ENCODE measurements at places on chromosomes 3 and 15.

DNA sequence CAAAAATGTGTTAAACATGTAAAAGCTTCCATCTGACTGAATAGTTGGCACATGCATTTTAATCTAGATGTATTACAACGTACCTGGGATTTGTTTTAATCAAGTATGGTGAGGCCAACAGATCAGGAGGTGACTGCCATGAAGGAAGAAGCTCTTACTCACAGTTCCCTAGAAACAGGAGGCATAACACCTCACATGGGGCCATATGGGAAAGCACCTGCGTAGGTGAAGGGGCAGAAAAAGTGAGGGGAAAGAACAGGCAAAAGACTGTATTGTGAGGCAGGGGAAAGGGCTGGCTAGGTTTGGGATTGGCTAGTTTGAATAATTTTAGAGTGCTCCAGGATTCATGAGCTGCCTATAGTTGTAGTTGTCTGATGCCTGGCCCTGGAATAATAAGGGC, 9.6 kb downstream of the SQOR start:
- DNase-seq: no peak

DNA sequence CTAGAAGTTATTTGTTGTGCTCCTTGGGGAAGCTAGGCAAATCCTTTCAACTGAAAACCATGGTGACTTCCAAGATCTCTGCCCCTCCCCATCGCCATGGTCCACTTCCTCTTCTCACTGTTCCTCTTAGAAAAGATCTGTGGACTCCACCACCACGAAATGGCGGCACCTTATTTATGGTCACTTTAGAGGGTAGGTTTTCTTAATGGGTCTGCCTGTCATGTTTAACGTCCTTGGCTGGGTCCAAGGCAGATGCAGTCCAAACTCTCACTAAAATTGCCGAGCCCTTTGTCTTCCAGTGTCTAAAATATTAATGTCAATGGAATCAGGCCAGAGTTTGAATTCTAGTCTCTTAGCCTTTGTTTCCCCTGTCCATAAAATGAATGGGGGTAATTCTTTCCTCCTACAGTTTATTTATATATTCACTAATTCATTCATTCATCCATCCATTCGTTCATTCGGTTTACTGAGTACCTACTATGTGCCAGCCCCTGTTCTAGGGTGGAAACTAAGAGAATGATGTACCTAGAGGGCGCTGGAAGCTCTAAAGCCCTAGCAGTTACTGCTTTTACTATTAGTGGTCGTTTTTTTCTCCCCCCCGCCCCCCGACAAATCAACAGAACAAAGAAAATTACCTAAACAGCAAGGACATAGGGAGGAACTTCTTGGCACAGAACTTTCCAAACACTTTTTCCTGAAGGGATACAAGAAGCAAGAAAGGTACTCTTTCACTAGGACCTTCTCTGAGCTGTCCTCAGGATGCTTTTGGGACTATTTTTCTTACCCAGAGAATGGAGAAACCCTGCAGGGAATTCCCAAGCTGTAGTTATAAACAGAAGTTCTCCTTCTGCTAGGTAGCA, 657 bp downstream of the PATL2 start:
- no peak for DNase-seq

GRCh38 chr3:51024765-51025632, 350.3 kb downstream of the DOCK3 start:
- peak; percentile 41 for DNase-seq

DNA sequence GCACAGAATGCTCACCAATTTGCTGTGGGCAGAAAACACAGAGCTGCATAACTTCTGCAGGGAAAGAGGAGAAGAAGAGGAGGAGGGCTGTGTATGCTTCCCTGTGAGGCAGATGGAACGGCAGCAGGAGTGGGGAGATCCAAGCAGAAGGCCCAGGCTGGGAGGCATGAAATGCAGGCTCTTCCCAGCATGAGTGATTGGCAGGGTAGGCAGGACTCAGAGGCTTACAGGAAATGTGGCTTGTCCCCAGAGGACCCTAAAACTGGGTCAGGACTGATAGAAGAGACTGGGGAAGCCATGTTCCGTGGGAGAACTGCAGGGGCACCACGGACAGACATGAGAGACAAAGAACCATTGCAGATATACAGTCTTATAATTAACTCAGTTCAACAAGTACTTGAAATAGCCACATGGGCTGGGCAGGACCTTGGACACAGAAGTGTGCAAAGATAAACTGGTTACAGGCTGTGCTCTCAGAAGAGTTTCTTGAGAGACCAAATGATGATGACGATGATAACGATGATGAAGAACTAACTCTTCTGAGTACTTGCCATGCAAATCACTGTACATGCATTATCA, 286.9 kb downstream of the EPHB1 start:
- DNase-seq: no peak

DNA sequence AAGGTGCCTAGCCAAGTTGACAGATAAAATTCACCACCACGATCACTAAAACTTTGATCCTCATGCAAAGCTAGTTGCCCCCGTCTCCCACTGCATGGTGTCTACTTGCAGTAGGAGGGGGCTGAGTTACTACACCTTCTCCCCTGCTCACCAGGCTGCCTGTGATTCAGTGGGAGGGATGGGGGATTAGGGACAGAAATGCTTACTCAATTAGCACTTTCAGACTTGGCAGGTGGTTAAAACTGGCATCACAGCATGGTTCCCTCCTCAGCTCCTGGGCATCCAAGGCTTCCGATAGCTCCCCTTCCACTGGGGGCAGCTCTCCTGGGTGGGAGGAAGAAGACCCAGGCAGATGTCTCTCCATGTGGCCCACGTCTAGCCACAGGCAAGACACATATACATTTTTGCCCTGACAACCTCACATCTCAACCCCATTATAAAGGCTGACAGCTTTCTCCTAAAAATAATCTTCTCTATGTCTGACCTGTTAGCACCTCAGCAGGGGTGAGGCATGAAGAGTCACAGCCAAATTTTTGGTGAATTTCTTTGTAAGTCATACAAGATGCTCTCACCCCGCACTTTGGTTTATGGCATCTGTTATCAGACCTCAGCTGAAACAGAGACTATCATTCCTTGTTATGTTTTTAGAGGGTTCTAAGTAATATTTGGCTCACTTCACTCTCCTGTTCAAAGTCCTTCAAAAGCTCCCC, 369.0 kb downstream of the SV2B start:
- no peak for DNase-seq

- no peak for DNase-seq
Measured at GRCh38 chr3:159785273-159785708, 203.3 kb upstream of the IL12A start.

DNA sequence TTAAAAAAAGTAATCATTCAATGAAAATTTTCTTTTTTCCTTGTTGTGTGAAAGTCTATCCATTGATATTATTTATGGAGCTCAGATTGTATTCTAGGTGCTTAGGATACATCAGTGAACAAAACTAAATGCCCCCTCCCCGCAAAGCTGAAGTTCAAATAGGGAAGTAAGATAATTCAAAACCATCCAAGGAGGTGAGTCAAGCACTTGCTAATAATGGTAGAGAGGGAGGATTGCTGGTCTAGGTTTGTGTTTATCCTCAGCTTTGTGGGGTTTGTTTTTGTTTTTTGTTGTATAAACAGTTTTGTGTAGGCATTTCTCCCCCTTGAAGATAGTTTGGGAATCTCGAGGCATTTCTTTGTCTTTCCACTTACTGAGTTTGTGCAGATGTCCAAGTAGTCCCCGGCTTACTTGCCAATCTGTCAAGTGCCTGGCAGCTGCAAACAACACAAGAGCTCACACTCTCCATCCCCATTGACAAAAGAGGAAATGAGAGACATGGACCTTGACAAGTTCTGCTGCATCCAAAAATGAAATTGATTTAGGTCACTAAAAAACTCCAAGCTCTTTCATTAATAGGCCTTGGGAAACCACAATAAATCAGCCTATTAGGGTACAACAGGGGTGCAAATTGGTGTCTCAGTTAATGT, 575.8 kb upstream of the TBL1XR1 start:
- DNase-seq: no peak

- DNase-seq: peak; percentile 32
Measured at GRCh38 chr15:61195116-61196002, 33.7 kb downstream of the RORA start.

DNA sequence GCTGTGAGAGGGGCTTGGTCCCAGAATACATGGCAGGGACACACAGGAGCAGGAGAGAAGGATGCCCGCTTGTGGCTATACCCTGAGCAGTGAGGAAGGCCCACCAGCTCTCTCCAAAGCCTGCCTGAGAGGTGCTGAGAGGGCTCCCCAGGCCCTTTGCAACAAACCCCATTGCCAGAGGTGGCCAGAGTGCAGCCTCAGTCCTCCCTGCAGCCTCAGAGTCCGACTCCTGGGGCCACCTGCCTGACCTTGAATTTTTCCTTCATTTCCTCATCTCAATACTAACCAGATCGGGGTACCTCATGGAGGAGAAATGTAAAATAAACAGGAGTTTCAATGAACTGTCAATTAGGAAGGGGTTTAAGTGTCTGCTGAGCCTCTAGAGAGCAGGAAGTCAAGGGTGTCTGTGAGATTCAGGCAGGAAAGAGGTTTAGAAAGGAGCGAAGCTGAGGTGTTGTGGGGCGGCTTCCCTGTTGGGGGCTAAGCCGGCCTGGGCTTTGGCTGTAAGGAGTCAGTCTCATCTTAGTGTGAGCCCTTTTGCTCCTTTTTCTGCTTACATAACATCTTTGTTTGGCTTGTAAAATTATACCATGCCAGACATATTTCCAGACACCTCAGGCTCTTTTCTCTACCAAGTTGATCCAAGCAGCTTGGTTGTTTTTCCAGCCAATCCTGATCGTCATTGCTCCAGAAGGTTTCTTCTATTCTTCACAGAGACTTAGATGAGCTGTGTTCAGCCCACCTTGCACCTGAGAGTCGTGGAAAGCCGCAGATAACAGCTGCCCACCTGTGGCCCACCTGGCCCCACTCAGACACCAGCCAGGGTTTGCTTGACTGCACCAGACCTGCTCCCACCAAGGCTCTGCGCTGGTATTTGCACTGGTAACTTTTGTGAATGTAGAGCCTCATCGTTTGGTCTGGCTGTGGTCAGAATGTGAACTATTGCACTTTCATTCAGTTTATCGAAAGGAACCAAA, 36.7 kb downstream of the CMTM7 start:
- DNase-seq: no peak

DNA sequence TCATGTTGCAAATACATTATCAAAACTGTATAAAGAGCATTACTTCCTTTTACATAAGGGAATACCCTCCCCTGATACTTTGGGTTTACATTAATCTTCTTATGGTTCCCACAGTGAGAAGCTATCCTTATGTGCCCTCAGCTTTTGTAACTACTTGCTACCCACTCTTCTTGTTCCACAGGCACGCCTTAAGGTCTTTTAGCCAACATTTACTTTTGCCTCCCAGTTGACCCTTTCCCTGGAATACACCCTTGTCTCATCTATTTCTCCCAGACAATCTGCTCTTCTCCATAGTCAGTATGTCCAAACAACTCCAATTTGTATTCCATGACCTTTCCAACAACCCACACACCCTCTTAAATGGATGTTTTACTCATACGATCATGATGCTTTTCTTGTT, 116.8 kb upstream of the COL8A1 start:
- no peak for DNase-seq

DNA sequence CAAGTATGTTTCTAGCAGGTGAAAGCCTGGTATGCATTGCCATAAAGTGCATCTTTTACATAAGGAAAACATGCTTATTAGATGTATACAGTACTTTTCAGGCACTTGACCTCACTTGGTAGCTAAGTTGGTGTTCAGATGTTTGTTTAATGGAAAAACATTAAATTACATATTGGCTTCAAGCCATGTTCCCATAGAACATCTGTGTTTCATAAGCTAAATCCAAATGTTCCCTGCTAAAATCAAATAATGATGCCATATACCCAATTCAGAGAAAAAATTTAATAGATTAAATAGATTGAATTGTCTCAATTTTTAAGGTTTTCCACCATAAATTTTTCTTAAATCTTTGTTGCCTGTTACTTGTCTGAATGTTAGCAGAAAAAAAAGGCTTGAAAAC, 19.1 kb upstream of the RPL22L1 start:
- DNase-seq: no peak

DNA sequence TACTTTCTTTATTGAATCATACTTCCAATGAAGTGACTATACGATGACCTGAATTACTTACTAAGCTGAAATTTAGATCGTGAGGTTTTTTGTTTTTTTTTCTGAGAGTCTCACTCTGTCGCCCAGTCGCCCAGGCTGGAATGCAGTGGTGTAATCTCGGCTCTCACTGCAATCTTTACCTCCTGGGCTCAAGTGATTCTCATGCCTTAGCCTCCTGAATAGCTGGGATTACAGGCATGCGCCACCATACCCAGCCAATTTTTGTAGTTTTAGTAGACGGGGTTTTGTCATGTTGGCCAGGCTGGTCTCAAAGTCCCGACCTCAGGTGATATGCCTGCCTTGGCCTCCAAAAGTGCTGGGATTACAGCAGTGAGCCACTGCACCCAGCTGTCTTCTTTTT, 28.7 kb downstream of the SPPL2A start:
- DNase-seq: no peak

DNA sequence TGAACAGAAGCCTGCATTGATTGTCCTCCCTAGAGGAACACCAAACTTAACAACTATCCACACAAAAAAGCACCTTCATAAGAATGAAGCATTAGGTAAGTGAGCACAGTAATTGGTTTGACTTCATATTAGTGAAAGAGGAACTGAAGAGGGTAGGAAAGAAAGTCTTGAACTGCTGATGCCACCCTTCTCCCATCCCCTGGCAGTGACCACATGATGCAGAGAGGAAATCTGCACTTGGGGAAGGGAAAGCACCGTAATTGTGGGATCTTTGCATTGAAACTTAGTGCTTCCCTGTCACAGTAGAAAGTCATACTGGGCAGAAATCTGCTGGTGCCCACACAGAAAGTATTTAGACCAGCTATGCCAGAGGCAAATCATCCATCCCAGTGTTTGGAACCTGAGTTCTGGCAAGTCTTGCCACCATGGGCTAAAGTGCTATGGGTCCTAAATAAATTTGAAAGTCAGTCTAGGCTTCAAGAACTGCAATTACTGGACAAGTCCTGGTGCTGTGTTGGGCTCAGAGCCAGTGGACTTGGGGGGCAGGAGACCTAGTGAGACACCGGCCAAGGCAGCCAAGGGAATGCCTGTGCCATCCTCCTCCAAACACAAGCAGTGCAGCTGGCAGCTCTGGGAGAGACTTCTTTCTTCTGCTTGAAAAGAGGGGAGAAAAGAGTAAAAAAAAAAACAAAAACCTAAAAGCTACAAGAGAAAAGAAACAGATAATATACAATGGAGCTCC, 63.6 kb downstream of the SLC15A2 start:
- no peak for DNase-seq

GRCh38 chr3:150410311-150411105, 2.4 kb downstream of the TSC22D2 start:
- DNase-seq: peak; percentile 18

DNA sequence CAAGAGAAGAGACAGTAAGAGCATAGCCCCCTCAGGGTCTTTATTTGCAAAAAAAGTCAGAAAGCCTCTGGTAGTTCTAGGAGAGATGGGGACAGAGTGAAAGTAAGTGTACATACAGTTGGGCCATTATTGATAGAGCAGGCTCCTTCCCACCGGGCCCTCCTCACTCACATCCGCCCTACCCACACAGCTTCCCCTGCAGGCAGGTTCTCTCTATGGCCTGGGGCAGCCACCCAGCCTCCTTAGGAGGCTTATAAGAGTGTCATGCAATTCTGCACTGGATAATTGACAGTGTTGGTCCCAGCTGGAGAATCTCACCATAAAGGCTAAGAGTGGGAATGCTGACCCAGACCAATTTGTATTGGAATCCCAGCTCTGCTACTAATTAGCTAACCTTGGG, 49.5 kb downstream of the SLC30A4 start:
- DNase-seq: no peak

- DNase-seq: no peak
Measured at GRCh38 chr3:106745344-106746168, 631.7 kb upstream of the CCDC54 start.

- DNase-seq: no peak
Measured at GRCh38 chr3:163927521-163927920, 1150.8 kb downstream of the SI start.
